ENCODE measurements at places on chromosomes 3 and 15. TPM values are rescaled to one million over a fixed set of nuclear protein-coding genes. Genes with fewer than 3 reads are reported as not detected.

The SUCNR1 gene
- total RNA-seq: 0.05 TPM

- no peak for DNase-seq
Observed at GRCh38 chr3:66998904-66999235, 763 bp downstream of the KBTBD8 start.

The ANKDD1A gene
- 8.4 TPM for total RNA-seq

GRCh38 chr15:93985176-93985575 lies 246.2 kb upstream of the MCTP2 start:
- no peak for DNase-seq

- DNase-seq: no peak
Observed at GRCh38 chr15:60551781-60552161, 72.8 kb upstream of the ICE2 start.

Data from activated T-cell treated with anti-CD3 and anti-CD28 coated beads, Interleukin-2, amount 50 U/mL, for 72 hours (primary cell).